ENCODE measurements at places on chromosomes 3 and 15.

DNA sequence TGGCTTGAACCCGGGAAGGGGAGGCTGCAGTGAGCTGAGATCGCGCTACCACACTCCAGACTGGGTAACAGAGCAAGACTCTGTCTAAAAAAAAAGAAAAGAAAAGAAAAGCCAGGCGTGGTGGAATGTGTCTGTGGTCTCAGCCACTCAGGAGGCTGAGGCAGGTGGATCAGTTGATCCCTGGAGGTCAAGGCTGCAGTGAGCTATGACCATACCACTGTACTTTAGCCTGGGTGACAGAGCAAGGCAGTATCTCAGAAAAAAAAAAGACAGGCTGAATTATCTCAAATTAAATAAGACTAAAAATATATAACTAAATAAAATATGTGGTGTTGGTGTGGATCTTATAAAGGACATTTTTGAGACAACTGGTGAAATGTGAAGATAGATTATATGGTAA, 20.6 kb downstream of the SMARCC1 start:
- no peak for ATAC-seq

GRCh38 chr15:43325039-43325684, 5.2 kb downstream of the LCMT2 start:
- ATAC-seq = no peak

- ATAC-seq = peak; percentile 88
These were observed 29.2 kb upstream of the CYP11A1 start for GRCh38 chr15:74396445-74397238.

GRCh38 chr3:171458071-171458863, 1.9 kb downstream of the TNIK start:
- no peak for ATAC-seq

- peak; percentile 72 for ATAC-seq
These were observed 28.1 kb upstream of the CTDSPL start for GRCh38 chr3:37833302-37834186.
